ENCODE measurements at places on chromosomes 5 and 9.

GRCh38 chr5:127040796-127041520, 10.6 kb upstream of the MARCHF3 start:
- DNase-seq = no peak

GRCh38 chr9:126614088-126614454, 343 bp downstream of the LMX1B start:
- DNase-seq = no peak

DNA sequence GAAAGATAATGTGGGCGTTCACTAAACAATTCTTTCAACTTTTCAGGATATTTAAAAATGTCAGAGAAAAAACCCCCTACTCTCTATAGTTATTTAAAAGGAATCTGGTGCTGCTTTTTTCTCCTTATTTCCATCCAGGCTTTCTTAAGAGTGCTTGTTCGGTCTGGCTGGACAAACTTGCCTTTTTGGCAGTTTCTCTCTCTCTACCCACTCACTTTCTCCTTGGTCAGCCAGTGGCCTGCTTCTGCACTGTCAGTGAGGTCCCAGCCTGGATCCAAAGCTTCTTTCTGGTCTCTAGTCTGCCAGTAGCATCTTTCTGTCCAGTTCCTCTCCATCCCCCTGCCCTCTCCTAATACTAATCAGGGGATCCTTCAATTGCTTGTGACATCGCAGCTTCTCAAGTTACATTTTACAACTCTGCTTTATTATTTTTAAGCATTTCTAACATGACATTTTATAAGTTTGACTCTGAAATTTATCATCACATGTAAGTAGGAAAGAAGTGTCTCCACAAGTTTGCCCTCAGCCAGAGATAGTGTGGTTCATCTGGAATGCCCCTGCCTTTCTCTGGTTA, 50.4 kb downstream of the PIK3R1 start:
- DNase-seq = no peak

DNA sequence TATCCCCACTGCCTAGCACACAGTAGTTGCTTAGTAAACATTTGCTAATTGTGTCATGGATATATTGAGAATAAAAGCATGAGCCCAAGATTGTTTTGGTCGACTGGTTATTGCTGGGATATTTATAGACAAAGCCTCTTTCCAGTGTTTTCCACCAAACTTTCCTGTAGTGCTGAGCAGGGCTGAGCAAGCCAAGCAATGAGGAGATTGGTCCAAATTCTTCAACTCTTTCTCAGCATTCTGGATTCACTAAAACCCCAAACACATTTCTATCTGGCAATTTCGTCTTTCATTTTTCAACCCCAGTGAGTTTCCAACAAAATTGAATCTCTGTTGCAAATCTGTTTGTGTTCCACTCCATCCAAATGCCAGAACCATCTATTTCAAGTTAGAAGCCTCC, 31.9 kb upstream of the TARS1 start:
- DNase-seq = no peak
